ENCODE measurements at places on chromosomes 11 and 22.

DNA sequence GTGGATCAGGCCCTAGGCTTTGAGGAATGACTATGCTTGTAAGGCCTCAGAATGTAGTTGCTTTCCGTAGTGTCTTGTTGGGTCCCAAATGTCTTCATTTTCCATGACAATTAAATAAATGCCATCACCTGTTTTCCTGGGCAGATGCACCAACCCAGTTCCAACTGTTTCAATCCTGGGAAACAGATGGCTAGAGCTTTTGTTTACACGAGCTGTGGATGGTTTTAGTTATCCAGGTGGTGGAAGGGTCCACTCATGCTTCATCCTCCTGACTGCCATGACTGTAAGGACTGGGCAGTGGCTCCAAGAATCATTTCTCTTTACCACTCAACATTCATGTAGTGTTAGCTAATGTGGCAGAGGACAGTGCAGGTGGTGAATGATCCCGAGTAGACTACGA lies 8.6 kb downstream of the RCN1 start:
- DNase-seq = no peak

DNA sequence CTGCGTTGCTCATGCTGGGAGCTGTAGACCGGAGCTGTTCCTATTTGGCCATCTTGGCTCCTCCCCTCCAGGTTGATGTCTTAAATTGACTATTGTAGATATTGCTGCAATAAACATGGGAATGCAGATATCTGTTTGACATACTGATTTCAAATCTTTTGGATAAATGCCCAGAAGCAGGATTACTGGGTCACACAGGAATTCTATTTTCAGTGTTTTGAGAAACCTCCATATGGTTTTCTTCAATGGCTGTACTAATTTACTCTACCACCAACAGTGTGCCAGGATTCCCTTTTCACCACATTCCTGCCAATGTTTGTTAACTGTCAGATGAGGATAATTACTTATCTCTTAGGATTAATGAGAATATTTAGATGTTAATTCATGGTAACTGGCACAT lies 467.0 kb downstream of the LUZP2 start:
- no peak for DNase-seq

DNA sequence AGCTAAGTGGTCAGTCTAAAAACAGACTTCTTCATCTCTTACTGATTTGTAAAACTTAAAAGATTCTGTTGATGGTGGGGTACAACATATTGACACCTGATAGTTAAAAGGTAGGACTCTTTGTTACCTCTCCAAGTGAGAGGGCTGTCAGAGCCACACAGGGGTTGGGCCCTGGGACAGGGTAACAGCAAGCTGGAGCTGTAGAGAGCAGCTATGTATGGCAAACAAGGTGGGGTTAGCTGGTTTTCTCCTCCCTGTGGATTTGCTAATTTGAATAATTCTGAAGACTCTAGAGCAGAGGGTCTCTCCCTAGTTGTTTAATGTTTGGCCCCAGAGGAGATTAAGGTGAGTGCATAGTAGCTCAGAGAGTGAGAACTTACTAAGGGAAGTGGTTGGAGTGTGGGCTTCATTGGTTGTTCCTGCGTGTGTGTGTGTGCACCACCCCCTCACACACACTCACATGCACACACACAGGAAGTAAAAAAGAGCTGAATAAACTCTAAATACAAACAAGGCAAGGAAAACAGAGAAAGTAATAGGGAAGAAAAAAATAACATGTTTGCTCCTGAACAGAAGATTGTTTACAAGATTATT lies 9.2 kb upstream of the GAS2 start:
- DNase-seq = no peak

DNA sequence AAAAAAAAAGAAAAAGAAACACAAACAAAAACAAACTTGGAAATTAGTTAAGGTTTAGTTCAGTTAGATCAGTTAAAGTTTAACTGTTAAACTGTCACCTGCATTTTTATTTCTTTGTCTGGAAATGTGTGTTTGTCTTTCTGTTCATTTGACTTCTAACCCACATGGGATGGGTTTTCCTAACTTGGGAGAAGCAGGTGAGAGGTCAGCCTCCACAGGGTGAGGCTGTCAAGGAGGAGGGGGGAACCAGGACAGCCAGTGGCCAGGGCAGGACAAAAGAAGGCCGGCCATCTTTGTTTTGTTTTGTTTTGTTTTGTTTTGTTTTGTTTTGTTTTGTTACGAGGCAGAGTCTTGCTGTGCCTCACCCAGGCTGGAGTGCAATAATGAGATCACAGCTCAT lies 13.4 kb upstream of the GCAT start:
- no peak for DNase-seq

DNA sequence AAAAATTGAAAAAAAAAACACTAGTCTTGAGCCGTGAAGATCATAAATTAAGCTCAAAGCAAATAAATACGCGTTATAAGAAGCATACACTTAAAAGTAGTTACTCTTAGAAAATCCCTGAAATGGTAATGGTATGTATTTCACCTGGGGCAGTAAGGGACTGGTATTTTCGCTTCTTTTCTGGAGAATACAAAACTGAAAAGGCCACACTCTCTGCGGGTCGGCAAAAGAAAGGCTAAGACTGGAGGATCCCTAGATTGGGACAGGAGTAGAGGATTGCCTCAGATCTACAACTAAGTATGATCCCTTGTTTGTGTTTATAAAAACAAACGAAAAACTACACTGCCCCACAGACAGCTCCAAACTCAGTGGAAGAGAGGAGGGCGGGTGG lies 617 bp downstream of the TSG101 start:
- no peak for DNase-seq

- DNase-seq = no peak
Observed at GRCh38 chr22:40628354-40629042, 8.0 kb downstream of the MRTFA start.
